Omental fat pad (tissue), 4 donors: ENCODE measurements at places on chromosomes 13 and 19. TPM values are rescaled to one million over a fixed set of nuclear protein-coding genes. Genes with fewer than 3 reads are reported as not detected.

RFPL4AL1 gene
- not detected for total RNA-seq

RETN gene
- 1.6 TPM for total RNA-seq

ZNF667 gene
- total RNA-seq: 3.6 TPM

EML2 gene
- total RNA-seq: 21.1 TPM

TPTE2 gene
- not detected for total RNA-seq

SLC25A41 gene
- not detected for total RNA-seq

PNMA8B gene
- total RNA-seq: 0.93 TPM

DNA sequence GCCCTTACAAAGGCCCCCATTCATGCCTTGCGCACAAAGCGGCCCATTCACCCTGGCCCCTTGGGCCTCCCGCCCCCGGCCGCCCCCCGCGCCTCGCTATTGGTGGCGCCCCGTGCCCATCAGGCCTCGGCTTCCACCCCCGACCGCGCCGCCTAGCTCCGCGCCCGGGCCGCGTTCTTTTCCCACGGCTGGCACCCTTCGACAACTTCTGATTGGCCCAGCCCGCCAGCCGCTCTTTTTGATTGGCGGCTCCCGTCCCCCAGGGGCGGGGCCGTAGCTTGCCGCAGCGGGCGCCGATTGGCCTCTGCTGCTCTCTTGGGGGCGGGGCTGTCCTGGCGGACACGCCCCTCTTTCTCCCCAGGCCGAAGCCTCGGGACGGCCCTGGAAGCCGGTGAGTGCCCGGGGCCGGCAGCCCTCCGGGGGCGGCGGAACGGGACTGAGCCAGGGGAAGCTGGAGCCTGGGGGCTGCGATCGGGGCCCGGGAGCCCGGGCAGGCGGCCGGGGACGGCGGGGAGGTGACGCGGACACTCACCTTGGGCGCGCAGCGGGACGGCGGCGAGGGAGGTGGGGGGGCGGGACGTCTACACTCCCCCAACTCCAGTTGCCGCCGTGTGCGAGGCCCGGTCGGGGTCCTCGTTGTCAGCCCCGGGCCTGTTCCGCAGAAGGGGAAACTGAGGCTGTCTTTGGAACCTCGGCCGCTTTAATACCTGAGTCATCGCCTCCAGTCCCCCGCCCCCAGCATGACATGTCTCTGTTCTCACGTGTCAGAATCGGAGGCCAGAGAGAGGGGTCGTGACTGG, at the start of gene MYH14:
Gene MYH14, plus strand, starts transcription at position 342 of the 800 bp plus-strand sequence. CDS start 6,744 bp downstream, outside the sequence.
- peak; percentile 42 for DNase-seq

GRCh38 chr19:42281146-42281826, 12.2 kb downstream of the CIC start:
- no peak for DNase-seq

GRCh38 chr13:51760592-51760991, 43.4 kb downstream of the DHRS12 start:
- DNase-seq: no peak

GRCh38 chr13:37340901-37341670, 235.6 kb upstream of the CSNK1A1L start:
- no peak for DNase-seq

- no peak for DNase-seq
Observed at GRCh38 chr13:109465148-109465547, 321.2 kb downstream of the IRS2 start.

- no peak for DNase-seq
Observed at GRCh38 chr19:51780270-51780669, 14.7 kb upstream of the FPR3 start.

DNA sequence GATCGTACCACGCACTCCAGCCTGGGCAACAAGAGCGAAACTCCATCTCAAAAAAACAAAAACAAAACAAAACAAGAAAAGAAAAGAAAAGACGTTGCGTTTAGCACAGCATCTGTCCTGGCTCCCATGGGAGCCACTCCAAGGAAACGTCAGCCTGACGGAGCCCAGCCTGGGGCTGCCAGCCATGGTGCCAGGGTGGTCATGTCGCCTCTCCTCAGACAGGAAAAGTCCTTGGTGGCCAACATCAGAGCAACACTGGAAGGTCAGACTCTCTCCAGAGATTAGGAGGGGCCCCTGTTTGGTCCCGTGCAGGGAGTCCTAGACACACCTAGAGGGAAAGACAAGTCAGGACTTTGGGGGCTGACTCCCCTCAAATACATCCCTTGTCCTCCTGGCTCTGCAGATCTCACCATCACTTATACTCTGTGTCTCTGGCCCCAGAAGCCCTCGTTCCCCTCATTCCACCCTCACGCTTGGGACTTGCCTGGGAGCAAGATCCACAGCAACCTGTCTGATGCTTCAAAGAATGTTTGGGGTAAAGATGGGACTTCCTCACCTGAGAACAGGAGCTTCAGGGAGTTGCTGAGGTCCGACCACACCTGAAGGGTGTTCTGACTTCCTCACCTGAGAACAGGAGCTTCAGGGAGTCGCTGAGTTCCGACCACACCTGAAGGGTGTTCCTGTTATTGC, 9.3 kb downstream of the LILRA4 start:
- DNase-seq: no peak

GRCh38 chr13:89375839-89376238, 1704.7 kb downstream of the SLITRK5 start:
- DNase-seq: no peak

DNA sequence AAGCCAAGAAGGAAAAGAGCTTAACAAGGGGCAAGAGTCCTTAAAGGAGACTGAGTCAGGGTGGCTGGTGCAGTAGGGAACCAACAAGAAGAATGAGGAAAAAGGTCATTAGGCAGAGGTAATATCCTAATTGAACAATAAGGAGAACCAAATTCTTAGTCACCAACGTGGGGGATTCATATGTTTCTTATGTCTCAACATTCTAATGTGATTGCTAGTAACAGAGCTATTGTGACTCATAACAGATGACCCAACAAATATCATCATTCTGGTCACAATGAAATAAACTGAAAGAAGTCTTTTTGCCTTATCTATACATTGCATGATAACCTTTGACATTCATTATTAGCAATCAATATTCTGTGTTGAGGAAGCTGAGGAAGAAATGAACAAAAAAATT, 101.6 kb downstream of the RAP2A start:
- DNase-seq: no peak

DNA sequence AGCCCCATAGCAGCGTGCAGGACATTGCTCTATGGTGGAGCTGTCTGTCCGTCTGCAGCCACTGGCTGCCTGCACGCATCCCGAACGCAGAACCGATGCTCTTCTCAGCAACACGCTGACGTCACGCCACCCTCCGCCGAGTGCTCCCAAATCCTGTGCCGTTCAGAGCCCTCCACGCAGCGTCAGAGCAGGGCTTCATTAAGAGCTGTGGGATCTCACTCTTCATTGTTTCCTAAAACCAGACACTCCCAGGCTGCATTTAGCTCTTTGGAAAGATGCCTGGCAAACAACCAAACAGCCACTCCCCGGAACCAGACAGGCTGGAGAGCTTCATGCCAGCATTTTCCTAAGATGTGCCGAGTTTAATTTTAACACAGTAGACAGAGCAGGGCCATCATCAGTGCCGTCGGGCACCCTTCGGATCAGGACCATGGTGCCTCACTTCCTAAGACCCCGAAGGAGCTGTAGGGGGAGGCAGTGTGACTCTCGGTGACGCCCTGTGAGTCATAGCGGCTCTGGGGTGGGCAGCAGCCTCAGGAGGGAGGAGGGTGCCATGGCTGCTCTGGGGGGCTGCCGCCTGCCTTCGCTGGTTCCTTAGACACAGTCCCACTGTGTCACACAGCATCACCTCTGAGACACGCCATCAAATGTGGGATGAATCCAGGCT, 131.5 kb upstream of the MCF2L start:
- no peak for DNase-seq

- DNase-seq: no peak
Observed at GRCh38 chr19:2768365-2769132, 14.5 kb downstream of the SGTA start.

GRCh38 chr19:34172661-34173192, 423 bp downstream of the LSM14A start:
- no peak for DNase-seq

GRCh38 chr13:80814541-80814940, 473.6 kb upstream of the SPRY2 start:
- DNase-seq: no peak

DNA sequence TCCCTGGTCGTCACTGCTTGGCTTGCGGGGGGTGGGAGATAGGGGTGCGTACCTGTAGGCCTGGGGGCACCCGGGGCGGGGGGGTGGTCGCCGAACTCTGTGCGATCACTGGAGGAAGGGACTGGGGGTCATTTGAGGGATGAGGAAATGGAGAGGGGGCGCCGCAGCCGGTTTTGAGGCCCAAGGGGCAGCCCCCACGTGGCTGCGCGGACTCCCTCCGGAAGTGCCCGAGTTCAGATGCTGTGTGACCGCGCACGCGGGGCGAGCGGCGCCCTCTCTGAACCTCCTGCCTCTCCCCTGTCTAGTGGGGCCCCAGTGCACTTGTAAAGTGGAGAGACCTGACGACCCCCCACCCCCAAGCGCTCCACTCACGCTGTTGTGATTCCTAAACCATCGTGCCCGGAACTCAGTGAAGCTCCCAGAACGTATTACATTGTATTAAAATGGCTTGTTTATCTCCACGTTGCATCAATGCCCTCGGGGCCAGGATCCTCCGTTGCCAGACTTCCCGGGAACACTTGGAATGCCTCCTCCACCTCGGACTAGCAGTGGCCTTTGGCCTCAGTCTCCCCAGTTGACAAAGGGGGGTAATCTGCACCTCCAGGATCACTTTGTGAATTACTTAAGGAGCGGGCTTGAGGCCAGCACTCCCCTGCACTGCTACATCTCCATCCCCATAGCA, 3.0 kb upstream of the NANOS3 start:
- DNase-seq: no peak

GRCh38 chr13:72638059-72638815, 89.2 kb downstream of the MZT1 start:
- DNase-seq: no peak

- no peak for DNase-seq
Observed at GRCh38 chr13:27171244-27171826, at the start of gene USP12. TSS of gene USP12 (minus strand) at chr13:27171811. CDS start at chr13:27171639, 172 bp downstream.

DNA sequence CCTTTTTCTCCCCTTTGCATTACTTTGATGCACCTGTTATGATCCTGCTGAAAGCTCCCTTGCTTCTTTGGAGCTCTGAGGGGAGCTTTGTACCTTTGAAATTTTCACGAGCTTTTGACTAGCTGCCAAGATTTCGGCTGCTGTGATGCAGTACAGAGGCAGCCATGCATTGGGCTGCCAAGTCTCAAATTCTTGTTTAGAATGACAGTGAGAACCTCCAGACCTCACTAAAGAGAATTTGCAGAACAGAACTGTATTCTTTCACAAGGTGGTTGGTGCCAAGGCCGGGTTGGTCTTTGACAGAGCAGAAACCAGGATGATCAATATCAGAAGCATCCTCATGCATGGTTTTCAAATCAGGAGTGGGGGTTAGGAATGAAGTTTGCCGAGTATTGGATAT, 414.8 kb downstream of the GPC5 start:
- no peak for DNase-seq

- DNase-seq: no peak
Observed at GRCh38 chr13:22061806-22062391, 391.0 kb downstream of the FGF9 start.

- no peak for DNase-seq
Observed at GRCh38 chr13:109628251-109628699, 158.1 kb downstream of the IRS2 start.

- no peak for DNase-seq
Observed at GRCh38 chr13:32010136-32010535, 21.4 kb upstream of the FRY start.

DNA sequence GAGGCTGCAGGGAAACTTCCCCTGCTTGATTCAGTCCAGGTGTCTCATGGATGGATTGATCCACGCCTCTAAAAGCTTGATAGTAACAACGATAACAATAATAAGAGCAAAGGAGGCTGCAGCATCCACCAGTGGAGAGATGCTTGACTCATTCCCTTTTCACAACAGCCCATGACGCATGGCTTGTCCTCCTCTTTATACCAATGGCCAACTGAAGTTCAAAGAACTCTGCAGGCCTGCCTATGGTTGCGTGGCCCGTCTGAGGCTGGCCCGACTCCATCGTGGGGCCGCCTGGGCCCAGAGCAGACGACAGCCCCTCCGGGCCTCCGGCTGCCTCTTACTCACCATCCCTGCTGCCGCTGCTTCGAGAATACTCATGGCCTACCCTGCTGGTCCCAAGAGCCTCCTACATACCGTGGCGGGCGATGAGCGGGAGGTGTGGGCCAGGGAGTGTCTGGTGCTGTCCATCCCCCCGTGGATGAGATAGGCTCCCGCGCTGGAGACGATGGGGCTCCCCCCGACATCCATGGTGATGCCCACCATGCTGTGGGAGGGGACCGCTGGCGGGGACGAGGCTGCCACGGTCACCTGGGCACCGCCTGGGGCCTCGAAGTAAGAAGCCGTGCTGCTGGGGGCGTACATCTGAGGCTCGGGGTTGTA, 61.8 kb upstream of the RANBP3 start:
- no peak for DNase-seq

- no peak for DNase-seq
Observed at GRCh38 chr19:47479701-47480503, 4.1 kb downstream of the KPTN start.
